IPS-NIHi11 (cell line): ENCODE measurements at places on chromosomes 12 and 14.
A peak's percentile ranks its signal among the peaks of the same experiment; 100 is the strongest.

GRCh38 chr14:100851946-100852620, 26.2 kb downstream of the MEG3 start:
- no peak for DNase-seq

GRCh38 chr14:100692859-100693558, 33.7 kb upstream of the DLK1 start:
- DNase-seq, result no peak

DNA sequence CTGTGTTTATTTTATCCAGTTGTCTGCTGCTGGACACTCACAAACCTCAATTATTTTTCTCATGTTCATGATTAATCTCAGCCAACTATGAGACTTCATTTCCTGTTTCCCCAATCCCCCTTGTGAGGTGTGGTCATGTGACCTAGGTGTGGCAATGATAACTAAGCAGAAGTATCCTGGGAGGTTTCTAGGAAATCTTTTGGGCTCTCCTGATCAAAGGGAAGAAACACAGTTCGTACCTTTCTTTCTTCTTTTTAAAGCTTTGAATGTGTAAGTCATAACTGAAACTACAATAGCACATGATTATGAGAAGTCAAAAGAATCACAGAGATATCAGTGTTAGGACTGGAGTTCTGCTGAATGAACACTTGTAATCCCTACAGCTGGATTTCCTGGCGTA, 34.4 kb upstream of the MANSC4 start:
- no peak for DNase-seq

- DNase-seq, result no peak
Measured at GRCh38 chr12:46956451-46957035, 122.9 kb upstream of the PCED1B start.

DNA sequence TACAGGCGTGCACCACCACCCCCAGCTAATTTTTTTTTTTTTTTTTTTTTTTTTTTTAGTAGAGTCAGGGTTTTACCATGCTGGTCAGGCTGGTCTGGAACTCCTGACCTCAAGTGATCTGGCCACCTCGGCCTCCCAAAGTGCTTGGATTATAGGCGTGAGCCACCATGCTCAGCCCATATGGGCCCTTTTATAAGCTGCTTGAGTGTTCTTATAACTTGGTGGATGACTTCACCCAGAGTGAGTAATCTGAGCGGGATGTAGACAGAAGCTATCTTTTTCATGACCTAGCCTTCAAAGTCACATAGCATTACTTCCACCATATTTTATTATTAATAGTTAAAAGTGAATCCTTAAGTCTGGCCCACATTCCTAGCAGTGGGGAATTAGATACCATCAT, 16.4 kb downstream of the BBOF1 start:
- no peak for DNase-seq

- DNase-seq, result peak; percentile 19
Measured at GRCh38 chr12:22255097-22255496, 79.4 kb downstream of the ST8SIA1 start.

GRCh38 chr14:65180725-65181025, 78.4 kb upstream of the MAX start:
- DNase-seq, result no peak

- no peak for DNase-seq
Measured at GRCh38 chr14:58972233-58973017, 216.0 kb upstream of the DAAM1 start.

DNA sequence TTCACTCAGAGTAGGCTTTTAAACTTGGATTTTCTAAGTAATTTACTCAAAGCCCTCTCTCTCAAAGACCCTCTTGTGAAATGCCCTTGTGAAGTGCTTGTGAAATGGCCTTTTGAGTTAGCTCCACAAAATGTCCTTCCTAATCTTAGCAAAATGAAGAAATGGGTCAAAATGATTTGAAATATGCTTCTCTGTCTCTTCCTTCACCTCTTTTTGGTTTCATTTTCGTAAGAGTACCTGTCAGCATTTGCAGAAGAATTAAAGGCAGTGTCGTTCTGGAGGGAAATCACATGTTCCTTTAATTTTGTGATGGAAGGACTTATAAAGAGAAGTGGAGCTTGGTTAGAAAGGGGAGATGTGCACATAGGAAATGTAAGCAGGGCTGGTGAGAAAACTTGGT, 93.7 kb downstream of the HMGA2 start:
- no peak for DNase-seq

DNA sequence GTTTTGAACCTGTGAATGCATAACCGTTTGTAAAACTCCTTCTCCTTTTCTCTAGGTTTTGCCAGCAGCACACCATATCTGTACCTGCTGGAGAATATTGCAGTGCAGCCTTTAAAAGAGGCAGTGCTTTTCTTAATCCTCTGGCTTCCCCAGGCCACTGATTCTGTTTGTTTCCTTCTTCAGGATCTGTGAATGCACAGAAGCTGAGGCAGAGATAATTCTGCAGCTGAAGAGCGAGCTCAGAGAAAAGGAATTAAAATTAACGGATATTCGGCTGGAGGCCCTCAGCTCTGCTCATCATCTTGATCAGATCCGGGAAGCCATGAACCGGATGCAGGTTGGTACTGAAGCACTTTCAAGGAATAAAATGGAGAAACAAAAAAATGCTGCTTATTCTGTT, 348.7 kb downstream of the NAV3 start:
- DNase-seq, result no peak

- DNase-seq, result peak; percentile 44
Measured at GRCh38 chr12:57627501-57628279, 5.3 kb downstream of the B4GALNT1 start.

- no peak for DNase-seq
Measured at GRCh38 chr14:22489957-22490950, 98.8 kb downstream of the DAD1 start.

DNA sequence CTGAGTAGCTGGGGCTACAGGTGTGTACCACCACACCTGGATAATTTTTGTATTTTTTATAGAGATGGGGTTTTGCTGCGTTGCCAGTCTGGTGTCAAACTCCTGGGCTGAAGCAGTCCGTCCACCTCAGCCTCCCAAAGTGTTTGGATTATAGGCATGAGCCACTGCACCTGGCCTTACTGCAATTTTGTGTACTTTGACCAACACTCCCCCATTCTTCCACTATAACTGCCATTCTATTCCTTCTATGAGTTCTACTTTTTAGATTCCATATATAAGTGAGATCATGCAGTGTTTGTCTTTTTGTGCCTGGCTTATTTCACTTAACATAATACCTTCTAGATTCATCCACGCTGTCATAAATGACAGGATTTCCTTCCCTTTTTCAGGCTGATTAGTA, 199.1 kb downstream of the NUBPL start:
- no peak for DNase-seq

- no peak for DNase-seq
Measured at GRCh38 chr14:37623426-37623951, 28.1 kb downstream of the TTC6 start.

- no peak for DNase-seq
Measured at GRCh38 chr12:52628111-52628507, 9.8 kb upstream of the KRT73 start.

- DNase-seq, result no peak
Measured at GRCh38 chr14:64388533-64389285, 556 bp downstream of the MTHFD1 start.

- no peak for DNase-seq
Measured at GRCh38 chr14:81506487-81506886, 27.2 kb downstream of the SEL1L start.

DNA sequence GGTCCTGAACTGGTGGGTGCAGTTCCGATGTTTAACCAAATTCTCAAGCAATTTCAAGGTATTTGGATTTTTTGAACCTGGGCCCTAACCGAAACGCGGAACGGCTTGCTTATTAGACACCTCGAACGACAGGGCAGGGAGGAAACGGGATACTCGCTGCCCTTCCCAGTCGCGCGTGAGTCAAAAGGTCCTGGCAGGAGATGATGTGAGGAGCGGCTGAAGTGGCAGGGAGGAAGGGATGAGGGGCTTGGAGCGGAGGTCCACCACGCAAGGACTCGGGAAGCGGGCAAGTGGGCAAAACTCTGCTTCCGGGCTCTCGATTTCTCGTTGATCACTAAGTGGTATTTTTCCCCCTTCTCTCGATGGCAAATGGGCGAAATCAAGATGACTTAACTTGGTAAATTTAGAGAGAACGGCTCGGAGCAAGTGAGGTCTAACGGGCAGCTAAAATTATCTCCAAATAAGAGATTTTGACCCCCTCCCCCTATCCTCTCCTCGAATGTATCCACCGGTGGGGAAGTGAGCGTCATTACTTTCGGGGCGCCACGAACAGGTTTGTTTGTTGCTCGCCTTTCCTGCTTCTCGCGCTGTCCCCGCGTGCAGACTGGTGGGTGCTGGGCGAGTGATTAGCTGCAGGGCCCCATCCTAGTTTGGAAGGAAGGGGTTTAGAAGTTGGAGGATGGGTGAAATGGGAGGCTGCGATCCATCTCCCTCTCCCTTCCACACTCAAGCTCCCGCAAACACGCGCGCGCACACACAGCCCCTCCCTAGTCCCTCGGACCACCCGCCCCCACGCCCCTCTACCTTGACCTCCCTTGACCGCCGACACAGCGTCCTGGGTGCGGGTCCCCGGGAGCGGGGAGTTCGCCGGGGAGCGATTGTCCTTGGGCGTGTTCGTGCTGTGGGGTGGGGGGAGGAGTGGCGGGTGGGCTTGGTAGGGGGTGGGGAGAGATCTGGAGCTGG, 986 bp upstream of the NTF3 start:
- no peak for DNase-seq

GRCh38 chr12:27966870-27967269, 5.7 kb downstream of the PTHLH start:
- peak; percentile 28 for DNase-seq

- DNase-seq, result no peak
Measured at GRCh38 chr14:99685596-99685995, 1.5 kb downstream of the CYP46A1 start.

GRCh38 chr12:81114226-81114625, 36.3 kb downstream of the ACSS3 start:
- no peak for DNase-seq

GRCh38 chr12:12018454-12018853, 52.3 kb upstream of the BCL2L14 start:
- DNase-seq, result no peak

DNA sequence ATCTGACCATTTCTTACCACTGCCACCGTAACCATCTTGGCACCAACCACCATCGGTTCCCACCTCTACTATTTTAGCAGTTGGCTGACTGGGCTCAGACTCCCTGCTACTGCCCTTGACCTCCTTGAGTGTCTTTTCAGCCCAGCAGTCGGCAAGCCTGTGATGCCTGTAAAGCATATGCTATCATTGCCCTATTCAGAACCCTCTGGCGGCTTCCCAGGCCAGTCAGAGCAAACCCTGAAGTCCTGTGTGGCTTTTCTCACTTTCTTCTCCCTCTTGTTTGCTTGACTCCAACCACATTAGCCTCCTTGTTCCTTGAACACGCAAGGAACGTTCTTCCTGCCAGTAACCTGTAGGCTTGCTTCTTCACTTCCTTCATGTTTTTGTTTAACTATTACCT, 6.2 kb downstream of the IRAK3 start:
- DNase-seq, result no peak

DNA sequence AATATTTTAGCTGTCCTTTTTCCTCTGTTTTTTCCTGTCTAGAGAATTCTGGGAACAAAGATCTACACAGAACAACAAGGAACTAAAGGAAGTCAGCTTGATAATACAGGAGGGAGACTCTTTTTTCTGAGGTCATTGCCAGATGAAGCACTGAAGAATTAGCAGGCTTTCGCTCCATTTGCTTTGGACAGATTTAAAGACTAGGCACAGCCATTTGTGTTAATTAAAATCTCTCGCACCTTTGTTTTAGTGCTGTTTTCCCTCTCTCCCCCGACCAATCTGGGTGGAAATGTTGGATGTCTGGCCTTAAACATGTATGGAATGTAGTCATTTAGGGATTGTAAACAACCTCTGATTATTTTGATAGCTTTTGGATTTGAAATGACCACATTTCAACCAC, 9.6 kb upstream of the GPHN start:
- DNase-seq, result no peak

GRCh38 chr12:6157482-6157881, 33.0 kb upstream of the VWF start:
- no peak for DNase-seq

DNA sequence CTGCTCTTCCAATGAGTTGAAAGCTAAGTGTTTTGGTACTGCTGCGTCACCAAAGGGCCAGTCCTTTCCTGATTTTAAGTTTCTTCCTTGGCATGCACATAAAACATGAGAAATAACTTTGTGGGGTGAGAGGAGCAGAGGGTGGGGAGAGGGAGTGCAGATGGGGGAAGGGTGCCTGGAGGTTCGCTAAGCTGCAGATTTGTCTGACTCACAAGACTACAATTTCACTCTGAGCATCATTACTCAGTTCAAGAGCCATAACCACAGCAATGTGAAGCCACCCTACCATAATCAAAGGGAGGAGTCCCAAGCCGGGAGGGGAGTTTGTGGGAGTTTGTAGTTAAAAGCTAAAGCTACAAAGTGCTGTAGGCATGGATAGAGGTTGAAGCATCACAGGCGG, 136.1 kb downstream of the ANO2 start:
- DNase-seq, result no peak

GRCh38 chr12:19938031-19938430, 430.3 kb upstream of the PDE3A start:
- DNase-seq, result no peak

GRCh38 chr14:20530771-20531571, 25.6 kb downstream of the RNASE10 start:
- peak; percentile 70 for DNase-seq

DNA sequence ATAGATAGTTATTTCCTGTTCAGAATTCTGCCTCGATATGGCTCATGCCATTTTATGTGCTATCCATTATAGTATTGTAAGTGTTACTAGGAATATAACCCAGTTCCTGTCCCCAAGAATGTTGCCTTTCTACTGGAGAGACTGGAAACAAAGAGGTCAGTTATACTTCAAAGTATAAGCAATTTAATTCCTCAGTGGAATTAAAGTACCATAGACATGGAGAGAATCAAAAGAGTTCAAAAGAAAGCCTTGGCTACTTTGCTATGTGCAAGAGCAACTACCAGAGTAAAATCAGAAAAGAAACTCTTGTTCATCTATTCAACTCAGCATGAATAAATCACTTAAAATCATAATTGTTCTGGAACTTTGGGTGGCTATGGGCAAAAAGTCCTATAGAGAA, 173.2 kb upstream of the EEA1 start:
- DNase-seq, result no peak

DNA sequence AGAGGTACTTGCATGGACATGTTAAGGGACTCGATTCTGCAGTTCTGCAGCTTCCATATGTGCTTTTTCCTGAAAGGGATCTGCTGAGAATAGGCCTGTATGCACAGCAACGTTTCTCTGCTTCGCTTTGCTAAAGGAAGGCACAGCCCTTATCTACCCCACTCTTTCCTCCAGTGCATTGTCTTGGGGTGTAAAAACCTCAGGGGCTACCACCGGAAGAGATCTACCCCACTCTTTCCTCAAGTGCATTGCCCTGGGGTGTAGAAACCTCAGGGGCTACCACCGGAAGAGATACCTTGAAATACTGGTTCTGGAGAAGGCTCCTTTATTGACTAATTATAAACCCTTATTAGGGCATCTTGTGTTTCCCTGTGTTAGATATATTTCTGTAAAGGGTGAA, 52.9 kb downstream of the SEL1L start:
- DNase-seq, result no peak
